ENCODE measurements at places on chromosomes 2 and 18. TPM values are rescaled to one million over a fixed set of nuclear protein-coding genes. Genes with fewer than 3 reads are reported as not detected.

The SPC25 gene
- polyA plus RNA-seq, result not detected

The CSRNP3 gene
- not detected for polyA plus RNA-seq

The DQX1 gene
- polyA plus RNA-seq, result 0.36 TPM

The NEU2 gene
- polyA plus RNA-seq, result not detected

The LCT gene
- polyA plus RNA-seq, result not detected

The HTR2B gene
- not detected for polyA plus RNA-seq

The MOCOS gene
- 0.03 TPM for polyA plus RNA-seq

The GKN1 gene
- not detected for polyA plus RNA-seq

The CERS6 gene
- polyA plus RNA-seq, result 15.6 TPM

The FSIP2 gene
- polyA plus RNA-seq, result not detected

The CRYGC gene
- polyA plus RNA-seq, result not detected

The FARSB gene
- 5.8 TPM for polyA plus RNA-seq

Measured in CD14-positive monocyte (primary cell).